Fibroblast of the aortic adventitia (primary cell): ENCODE measurements at places on chromosomes 12 and 14. TPM values are rescaled to one million over a fixed set of nuclear protein-coding genes. Genes with fewer than 3 reads are reported as not detected.

GRCh38 chr12:117100851-117101673, 1.8 kb upstream of the TESC start:
- no peak for DNase-seq

- DNase-seq, result no peak
Observed at GRCh38 chr12:111926631-111927030, 84.6 kb downstream of the MAPKAPK5 start.

- DNase-seq, result no peak
Observed at GRCh38 chr14:65057695-65058094, 44.6 kb downstream of the MAX start.

The FGF23 gene
- not detected in 2 replicates for total RNA-seq

The MIPOL1 gene
- total RNA-seq, result 12.5 and 32.1 TPM in 2 replicates

The FKBP3 gene
- total RNA-seq, result 21.7 and 41.3 TPM in 2 replicates

The ESPL1 gene
- 1.5 and 13.5 TPM in 2 replicates for total RNA-seq

The POU6F1 gene
- total RNA-seq, result 3.5 and 5.7 TPM in 2 replicates
